ENCODE measurements at places on chromosomes 5 and 9.

GRCh38 chr9:114905170-114905940, 25.0 kb downstream of the TNFSF8 start:
- no peak for DNase-seq

DNA sequence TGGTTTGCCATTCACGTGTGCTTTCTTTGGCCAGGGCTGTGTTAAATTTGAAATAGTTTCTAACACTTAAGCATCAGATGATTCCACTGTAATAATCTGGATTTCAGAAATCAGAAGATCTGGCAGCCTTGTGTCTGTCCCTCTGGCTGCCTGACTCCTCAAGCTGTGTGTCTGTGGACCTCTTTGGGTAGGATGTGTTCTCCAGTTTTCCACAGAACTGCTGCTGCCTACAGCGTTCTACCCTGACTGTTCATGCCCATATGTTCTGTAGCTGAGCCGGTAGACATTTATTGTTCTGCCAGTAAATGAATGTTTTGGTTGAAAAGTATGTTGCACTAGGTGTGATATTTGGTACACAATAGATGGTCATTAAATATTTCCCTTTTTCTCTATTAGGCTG, 81.3 kb downstream of the SH3GL2 start:
- DNase-seq: no peak

GRCh38 chr9:80501635-80502034, 929.9 kb downstream of the TLE4 start:
- DNase-seq: no peak

DNA sequence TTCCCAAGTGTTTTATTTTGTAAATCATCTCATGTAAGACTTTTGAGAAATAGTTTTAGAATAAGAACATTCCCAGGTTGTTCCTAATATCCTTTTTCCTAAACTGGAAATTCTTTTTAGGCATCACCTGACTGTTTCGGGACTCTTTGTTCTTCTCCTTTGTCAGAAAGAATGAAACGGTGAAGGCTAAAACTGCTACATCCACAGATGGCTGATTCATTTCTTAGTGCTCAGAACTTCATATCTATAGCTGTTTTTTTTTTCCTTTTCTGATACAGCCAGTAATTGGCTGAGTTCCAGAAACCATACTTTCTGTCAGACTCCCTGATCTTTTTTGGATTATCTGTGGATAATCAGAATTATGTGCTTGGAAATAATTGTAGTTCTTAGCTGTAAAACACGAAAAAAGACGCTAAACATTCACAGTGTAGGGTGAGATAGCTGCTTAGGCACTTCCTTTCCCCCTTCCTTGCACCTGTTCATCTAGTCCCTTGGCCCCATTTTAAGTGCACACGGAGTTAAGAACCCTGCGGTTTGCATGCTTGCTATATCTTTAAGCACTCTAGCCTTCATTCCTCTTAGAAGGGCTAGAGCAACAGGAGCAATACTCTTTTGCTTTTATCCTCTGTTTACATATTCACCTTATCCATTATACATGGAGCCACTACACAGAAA, 283.9 kb downstream of the PJA2 start:
- DNase-seq: no peak

DNA sequence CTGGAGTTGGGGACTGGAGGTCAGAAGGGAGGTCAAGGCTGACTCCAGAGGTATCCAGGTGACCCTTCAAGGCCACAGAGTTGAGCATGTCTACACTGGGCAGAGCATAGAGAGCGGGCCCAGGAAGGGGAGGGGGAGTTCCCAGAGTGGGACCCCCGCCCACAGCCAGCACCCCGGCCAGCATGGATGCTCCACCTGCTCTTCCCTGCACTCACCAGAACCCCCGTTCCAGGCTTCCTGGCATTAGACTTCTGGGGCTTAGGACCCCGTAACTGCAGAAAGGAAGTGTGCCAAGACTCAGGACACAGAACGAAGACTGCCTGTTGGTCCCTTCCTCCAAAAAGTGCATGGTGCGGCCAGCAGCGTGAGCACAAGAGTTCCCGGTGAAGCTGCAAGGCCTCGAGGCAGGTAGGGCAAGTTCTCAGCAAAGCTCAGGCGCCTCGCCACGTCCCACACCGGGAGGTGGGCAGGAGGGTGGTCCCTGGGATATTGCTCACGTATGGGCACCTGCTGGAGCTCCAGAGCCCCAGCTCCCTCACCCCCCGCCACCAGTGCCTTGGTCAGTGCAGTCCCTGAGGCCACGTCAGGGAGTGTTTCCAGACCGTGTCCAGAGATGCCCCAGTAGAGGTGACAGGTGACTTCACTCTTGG, 13.8 kb downstream of the ABO start:
- DNase-seq: no peak
